CD4-positive, CD25-positive, alpha-beta regulatory T cell (primary cell): ENCODE measurements at places on chromosomes 12 and 14. TPM values are rescaled to one million over a fixed set of nuclear protein-coding genes. Genes with fewer than 3 reads are reported as not detected.

RPGRIP1 gene
- total RNA-seq, result not detected

LMO3 gene
- total RNA-seq, result not detected

CLEC9A gene
- not detected for total RNA-seq

SERPINA5 gene
- not detected for total RNA-seq

KRT77 gene
- total RNA-seq, result not detected

CAPZA3 gene
- total RNA-seq, result not detected

NKX2-1 gene
- not detected for total RNA-seq

SERPINA12 gene
- not detected for total RNA-seq

TRIAP1 gene
- 19.2 TPM for total RNA-seq

NPFF gene
- not detected for total RNA-seq

DEGS2 gene
- total RNA-seq, result not detected

DLST gene
- 122 TPM for total RNA-seq

- DNase-seq, result no peak
Observed at GRCh38 chr12:121086781-121087295, 45.8 kb upstream of the P2RX7 start.

GRCh38 chr14:39034481-39035296, 68.3 kb downstream of the SEC23A start:
- DNase-seq, result no peak

DNA sequence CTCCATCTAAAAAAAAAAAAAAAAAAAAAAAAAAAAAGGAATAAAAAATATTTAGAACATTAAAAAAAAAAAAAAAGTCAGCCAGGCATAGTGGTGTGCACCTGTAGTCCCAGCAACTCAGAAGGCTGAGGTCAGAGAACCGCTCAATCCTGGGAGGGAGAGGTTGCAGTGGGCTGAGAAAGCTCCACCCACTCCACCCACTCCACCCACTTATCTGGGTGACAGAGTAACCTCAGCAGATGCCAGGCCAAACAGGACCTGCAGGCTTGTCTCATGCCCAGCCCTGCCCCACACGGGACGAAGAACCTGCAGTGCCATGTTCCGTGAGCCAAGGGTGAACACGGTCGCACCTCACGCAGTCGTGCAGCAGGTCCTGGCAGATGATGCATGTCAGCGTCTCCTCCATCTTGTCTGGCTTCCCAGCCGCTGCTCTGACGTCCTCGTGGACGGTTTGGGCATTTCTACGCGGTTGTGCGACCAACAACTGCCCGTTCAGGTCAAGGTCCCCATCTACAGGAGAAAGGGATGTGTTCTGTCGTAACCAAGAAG, 28.6 kb downstream of the CHFR start:
- DNase-seq, result no peak

- no peak for DNase-seq
Observed at GRCh38 chr12:126914170-126914793, 1352.7 kb upstream of the TMEM132C start.

- no peak for DNase-seq
Observed at GRCh38 chr12:118374909-118375308, 1.4 kb upstream of the SUDS3 start.

DNA sequence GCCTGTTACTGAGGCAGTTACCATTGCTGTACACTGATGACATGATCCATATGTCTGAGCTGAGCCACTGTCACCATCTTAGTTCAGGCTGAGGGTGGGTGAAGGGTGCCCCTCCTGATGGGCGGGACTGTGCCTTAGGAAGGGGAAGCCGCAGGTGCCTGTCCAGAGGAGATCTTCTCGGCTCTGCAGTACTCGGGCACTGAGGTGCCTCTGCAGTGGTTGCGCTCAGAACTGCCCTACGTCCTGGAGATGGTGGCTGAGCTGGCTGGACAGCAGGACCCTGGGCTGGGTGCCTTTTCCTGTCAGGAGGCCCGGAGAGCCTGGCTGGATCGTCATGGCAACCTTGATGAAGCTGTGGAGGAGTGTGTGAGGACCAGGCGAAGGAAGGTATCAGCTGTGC, 3.7 kb downstream of the RNF31 start:
- DNase-seq, result no peak

DNA sequence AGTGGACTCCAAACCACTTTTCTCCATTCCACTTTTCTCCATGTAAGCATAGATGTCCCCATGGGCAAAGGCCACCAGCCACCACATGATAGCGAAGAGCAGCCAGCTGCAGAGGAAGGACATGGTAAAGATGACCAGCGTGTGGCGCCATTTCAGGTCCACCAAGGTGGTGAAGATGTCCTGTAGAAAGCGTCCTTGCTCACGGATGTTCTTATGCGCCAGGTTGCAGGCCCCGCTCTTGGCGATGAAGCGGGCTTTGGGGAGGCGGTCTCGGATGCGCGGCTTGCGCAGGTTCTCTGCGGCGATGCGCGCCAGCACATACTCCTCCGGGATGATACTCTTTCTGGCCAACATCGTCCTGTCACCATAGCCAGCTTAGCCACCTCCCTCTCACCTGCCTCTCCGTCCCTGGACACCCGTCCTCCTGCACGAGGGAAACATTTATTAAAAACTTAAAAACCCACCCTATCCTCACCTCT, 1.2 kb downstream of the KCNJ8 start:
- DNase-seq, result no peak

DNA sequence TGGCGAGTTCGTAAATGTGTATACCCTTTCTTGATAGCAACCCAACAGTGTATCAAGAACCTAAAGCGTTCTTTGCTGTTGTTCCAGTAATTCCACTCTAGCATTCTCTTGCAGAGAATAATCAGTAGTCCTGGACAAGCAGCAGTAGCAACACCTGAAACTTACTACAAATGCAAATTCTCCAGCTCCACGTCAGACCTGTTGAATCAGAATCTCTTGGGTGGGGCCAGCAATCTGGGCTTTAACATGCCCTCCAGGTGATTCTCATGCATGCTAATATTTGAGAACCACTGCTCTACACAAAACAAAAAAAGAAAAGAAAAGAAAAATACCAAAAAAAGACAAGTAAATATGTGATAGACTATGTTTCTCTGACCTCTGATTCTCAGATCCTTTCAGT, 10.1 kb downstream of the PTGDR start:
- no peak for DNase-seq

- no peak for DNase-seq
Observed at GRCh38 chr14:102192840-102193502, 53.3 kb downstream of the WDR20 start.

DNA sequence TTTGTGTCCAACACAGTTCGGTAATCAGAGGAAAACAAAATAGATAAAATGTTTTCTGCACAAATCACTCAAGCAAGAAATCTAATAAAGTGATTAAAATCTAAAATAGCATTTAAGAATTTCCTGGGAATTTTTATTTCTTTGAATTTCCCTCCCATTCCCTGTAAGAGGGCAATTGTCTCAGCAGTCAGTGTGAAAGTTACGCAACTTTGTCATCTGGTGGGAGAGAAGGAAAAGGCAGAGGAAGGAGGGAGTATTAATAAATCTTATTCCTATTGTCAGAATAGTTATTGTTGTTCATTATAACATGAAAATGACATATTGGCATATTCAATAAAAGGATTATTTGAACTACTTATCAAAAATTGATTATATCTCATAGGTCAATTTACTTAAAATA, 464.9 kb downstream of the PRKD1 start:
- no peak for DNase-seq

DNA sequence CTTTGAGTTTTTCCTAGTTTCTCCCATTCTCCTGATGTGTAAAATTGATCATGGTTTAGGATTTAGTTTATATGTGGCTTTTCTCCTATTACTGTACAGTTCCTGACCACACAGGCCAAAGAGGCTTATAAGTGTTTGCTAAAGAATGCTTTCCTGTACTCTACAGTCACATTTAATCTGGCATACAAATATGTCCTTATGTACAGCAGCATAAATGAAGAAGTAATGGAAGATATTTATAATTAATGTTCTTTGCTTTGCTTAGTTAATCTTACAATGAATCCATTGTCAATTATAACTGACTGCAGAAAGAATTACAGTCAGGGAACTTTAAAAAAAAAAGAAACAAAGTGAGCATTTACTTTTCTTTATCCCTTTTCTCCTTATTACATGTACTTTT, 293.9 kb downstream of the KCNC2 start:
- no peak for DNase-seq

GRCh38 chr14:106396999-106397398, 870.6 kb downstream of the TMEM121 start:
- DNase-seq, result no peak

GRCh38 chr12:54360717-54361456, 3.4 kb downstream of the GPR84 start:
- DNase-seq, result peak; percentile 57

- no peak for DNase-seq
Observed at GRCh38 chr14:32075672-32076277, 1.3 kb upstream of the ARHGAP5 start.

GRCh38 chr12:123761841-123762714, at the start of gene DNAH10:
DNAH10 (plus strand) TSS chr12:123762301; CDS start chr12:123762337, 36 bp downstream.
- DNase-seq, result no peak

DNA sequence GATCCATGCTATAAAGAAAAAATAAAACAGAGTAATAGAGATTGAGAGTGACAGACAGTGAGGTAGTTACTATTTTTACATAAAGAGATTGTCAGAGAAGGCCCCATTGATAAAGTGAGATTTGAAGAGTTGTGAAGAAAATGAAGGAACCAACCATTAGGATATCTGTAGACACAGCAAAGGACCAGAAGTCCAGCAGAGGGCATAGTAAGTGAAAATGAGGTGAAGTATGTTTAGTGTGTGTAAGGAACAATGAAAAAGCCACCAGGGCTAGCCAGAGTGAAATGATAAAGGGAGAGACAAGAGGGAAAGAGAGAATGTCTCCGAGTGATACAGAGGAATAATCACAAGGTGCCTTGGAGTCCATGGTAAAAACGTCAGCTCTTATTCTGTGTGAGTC, 411.0 kb downstream of the NELL2 start:
- no peak for DNase-seq

GRCh38 chr12:123996581-123996980, 23.6 kb downstream of the ZNF664 start:
- no peak for DNase-seq

DNA sequence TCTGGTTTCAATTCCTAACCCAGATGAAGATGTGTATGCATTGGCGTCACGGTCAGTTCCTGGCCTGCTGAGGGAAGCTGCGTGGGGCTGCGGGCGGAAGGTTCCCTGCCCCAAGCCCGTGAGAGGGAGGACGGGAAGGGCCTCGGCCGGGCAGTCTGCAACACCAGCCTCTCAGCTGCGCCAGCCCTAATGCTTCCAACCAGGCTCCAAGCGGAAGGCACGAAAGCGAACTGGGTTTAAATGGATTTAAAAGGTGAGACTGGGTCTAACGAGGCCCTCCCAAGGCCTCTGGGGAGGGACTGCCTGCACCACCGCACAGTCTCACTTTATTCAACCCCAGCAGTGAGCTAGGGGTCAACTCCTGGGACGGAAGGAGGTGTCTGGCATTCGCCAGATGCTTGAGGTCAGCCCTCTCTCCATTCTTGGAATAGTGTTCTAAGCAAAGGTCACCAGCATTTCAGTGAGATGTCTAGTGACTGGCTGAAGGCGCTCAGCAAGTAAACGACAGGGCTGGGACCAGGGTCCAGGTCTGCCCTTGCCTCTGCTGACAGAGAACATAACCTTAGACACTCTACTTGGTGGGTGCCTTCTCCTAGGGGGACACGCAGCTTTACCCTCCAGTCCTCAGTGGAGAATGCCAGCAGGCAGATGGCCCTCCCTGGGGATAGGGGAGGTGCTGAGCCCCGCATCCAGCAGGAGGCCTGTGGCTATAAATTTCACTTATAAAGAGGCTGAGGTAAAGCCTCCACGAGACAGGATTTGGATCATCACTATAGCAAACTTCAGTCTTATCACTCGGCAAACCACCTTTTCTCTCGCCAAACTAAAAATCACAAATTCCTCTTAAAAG, 92.2 kb downstream of the PIWIL1 start:
- DNase-seq, result no peak

DNA sequence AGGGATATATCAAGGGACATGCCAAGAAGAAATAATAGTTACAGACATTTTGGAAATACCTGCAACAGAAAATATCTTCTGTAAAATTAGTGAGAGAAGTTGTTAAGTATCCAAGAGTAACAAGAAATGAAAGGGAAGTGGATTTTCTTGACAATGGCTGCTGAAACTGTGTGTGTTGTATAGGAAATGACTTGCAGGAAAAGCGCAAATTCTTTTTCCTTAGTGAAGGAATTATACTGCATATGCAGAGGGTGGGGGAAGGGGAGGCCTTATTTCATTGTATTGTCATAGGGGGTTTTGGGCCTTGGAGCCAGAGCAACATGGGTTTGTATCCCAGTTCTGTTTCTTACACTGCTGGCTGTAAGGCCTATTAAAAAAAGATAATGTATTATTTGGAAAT, 84.4 kb upstream of the DDHD1 start:
- DNase-seq, result no peak

GRCh38 chr12:65823513-65824375, 539 bp upstream of the HMGA2 start:
- DNase-seq, result peak; percentile 1

DNA sequence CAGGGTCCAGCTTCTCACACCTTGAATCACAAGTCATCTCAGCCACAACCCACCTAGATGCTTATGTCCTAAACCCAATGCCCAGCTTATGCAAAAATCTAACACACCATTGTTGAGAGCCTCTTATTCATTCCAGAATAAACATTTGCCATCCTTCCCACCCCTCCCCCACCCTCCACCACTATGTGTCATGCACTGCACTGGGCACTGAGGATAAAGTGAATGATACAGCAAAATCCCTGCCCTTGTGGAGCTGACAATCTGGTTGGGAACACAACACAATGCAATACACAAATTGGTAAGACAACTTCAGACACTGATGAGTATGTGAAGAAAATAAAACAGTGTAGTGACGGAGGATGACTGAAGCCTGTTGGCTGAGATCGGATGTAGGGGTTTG, 1.4 kb upstream of the GLTP start:
- no peak for DNase-seq

- DNase-seq, result no peak
Observed at GRCh38 chr14:20732979-20733635, 12.6 kb upstream of the EDDM3A start.

GRCh38 chr12:131402781-131403396, 308.0 kb upstream of the SFSWAP start:
- DNase-seq, result no peak

DNA sequence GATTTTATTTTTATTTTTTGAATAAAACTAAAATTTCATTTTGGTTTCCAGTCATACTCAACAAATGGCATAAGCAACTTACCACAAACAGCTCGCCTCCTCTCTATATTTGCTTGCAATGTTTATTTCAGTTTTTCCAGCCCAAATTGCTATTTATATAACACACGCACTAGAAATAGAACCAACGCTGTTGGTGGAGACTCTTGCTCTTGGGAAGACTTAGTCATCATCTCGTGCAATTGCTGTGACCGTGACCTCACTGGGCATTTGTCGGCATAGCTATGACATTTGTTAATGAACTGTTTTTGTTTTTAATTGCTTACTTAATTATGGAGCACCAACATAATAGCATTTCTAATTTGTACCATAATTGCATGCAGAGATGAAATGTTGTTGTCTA, 153.1 kb upstream of the OTX2 start:
- no peak for DNase-seq
